ENCODE measurements at places on chromosomes 16 and 17.

DNA sequence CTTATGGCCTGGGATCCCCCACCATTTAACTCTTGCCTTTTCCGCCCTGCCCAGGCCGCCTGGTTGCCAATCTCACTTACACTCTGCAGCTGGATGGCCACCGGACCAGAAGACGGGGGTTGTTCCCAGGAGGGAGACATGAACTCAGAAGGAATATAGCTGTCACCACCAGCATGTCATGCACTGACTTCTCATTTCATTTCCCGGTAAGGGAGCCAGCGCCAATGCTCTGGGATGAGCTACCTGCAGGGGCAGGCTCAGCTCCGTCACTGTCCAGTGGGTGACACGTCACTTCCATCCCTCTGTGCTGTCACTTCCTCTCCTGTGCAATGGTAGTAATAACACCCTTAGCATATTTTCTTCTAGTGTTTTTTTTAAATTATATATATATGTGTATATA lies 26.7 kb downstream of the ITGAL start:
- DNase-seq, result no peak

GRCh38 chr17:19018600-19018950 lies 14.0 kb upstream of the FAM83G start:
- DNase-seq, result no peak

DNA sequence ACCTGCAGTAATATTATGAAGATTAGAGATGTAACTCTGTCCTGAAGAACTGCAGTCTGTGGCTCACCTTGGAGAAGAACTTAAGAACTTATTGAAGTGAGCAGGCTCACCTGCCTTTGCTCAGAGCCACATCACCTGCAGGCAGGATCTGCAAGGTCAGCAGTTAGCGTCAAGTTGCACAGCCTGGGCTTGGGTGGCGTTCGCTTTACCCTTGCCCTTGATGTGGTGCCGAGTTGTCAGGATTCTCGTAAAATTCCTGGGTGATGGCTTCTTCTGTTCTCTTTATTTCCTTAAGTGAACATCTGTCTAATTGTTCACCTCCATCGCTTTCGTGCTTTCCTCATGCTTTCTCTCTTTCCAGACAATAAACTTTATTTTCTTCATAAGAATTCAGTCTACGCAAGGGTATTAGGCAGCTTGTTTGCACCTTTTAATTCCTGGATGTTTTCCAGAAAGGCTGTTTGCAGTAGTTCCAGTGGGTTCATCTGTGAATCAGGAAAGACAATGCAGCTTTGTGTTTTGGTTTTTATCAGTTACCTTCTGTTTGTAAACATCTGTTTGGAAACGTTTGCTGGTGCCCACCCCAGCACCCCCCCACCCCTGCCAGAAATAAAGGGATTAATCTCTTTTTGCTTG lies 254.3 kb downstream of the WWOX start:
- DNase-seq, result no peak

DNA sequence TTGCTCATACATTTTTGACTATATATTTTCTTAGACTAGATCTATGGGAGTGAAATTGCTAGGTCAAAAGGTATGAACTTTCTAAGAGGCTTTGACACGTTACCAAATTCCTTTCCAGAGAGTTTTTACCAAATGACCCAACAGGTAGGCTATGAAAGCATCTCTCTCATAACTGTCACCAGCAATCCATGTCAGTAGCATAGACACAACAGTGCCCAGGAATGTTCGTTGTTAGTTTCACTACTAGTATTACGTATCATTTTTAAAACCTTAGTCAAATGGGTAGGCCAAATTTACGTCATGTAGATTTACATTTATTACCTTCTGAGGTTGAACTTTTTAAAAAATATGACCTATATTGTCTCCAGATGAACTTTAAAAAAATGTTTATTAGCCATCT lies 66.8 kb downstream of the MARCHF10 start:
- DNase-seq, result no peak

- DNase-seq, result no peak
Observed at GRCh38 chr16:88438084-88438870, 14.8 kb upstream of the ZFPM1 start.

DNA sequence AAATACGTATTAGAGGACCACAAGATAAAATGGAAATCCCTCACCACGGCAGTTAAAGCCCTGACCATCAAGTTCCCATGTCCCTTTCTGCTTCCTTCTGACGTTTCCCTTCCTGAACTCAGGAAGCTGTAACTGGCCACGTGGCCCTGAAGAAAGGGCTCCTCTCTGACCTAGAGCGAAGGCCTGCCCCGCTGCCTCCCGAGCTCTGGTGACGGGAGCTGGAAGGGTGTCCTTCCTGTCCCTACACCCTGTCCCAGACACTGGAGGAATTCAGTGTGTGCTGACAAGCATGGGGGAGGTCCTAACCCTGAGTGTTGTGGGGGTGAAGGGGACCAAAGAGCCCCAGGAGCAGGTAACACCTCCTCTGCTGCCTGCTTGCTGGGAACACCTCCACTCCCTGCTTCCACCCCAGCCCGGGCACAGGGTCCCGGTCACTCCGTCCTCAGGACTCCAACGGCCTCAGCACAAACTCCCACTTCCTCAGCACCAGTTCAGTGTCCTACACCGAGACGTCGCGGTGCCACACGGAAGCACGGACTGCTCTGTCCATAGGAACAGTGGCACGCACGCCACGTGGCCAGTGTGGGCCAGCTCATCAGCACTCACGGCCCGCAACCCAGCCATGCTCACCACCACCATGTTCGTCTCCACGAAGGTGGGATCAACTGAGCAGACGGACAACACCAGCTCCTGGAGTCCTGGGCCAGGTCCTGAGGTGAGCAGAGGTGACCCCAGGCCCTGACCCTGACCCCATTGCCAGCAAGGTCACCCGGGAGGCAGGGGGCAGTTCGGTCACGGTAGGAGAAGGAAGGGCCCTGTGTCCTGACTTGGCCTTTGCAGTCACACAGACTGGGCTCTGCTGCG lies 16.9 kb downstream of the TMEM235 start:
- no peak for DNase-seq

DNA sequence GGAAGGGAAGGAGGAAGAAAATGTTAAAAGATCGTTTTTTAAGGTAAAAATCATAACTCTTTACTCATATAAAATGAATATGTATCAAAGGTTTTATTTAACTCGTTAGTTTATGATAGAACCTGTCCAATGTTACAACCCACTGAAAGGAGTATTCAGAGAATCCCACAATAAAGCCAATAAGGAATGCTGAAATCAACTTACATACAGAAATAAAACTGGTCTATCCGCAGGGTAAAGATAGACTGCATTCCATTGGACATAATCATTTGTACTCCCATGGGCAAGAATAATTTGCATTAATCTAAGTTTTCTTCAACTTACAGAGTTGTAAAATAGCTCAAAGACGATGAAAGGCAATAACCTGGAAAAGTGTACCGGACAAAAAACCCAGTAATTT lies 17.9 kb upstream of the BEAN1 start:
- DNase-seq, result no peak

DNA sequence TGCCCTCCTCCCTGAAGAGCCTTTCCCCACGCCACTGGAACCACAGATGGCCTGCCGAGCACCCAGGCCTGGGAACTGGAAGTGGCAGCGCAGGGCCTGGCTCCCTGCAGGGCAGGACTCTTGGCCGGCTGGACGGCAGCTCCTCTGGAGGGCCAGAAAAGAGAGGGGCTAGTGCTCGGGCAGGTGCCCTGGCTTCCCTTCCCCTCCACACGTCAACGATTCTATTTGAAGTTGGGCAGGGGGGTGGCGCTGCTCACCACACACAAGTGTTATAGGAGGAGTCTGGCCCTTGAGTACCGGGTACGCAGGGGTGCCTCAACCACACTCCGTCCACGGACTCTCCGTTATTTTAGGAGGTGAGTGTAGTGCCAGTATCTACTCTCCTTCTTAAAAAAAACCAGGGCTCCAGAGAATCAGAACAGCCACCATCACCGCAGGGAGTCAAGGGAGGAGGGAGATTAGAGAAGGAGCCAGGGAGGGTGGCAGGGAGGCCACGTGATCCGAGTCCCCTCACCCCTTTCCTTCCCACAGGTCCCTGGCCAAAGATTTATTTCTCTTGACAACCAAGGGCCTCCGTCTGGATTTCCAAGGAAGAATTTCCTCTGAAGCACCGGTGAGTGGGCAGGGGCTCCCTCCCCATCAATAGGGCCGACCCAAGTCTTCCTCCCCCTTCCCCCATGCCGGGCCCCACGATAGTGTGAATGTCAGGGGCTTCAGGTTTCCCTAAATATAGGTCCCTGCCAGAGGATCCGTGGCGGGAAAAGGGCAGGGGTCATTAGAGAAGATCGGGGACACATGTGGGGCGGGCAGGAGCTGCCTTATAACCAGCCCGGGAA lies 1.4 kb upstream of the ALDOA start:
- peak; percentile 51 for DNase-seq

- DNase-seq, result no peak
Observed at GRCh38 chr17:55693254-55694216, 29.1 kb downstream of the TMEM100 start.

DNA sequence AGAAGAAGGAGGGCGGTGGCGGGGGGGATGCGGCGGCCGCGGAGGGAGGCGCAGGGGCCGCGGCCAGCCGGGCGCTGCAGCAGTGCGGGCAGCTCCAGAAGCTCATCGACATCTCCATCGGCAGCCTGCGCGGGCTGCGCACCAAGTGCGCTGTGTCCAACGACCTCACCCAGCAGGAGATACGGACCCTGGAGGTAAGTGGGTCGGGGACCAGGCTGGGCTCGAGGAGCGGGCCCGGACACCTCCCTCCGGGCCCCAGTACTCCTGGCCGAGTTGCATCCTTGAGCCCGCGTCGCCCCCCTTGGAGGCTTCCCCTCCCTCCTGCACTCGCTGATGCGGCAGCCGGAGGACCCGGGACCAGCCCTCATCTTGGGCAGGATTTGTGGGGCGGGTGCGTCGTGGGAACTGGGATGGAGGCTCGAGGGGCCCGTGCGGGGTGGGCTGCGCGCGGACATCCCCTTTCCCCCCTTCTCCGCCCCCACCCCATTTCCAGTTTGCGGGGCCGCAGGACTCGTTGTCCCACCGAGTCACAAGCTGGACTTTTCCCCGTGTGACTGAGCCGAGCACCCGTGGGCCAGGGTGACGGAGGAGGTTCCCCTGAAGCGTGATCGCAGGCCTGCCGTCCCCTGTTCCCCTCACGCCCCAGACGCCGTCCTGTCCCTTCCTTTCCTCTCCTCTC lies 572 bp downstream of the KSR1 start:
- no peak for DNase-seq

DNA sequence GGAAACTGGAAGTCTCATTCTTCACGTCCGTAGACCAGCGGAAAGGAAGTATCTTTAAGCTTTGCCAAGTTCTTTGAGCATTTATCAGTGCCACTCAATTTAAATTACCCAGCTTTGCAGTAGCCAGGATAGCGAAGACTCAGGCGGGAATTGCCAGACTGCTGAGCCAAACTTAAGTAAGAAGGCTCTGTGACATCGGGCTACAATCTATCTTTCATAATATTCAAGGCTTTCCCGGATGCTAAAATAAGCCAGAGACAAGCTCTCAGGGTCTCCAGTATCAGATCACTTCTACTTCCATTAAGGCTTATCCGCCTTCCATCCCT lies 436 bp upstream of the BRIP1 start:
- no peak for DNase-seq

DNA sequence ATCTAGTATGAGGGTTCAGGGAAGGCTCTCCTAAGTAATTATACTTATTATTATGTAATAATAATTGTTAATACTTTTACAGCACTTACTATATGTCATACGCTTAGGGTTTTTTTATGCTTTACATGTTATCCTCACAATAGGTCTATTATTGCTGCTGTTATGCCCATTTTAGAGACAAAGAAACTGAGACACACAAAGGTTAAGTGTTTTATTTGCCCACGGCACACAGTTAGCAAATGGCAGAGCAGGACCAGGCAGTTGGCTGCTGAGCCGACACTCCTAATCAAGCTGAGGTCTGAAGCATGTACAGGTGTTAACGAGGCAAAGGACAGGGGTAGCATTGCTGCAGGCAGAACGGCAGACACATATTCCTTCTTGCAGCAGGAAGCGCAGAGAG lies 443.5 kb downstream of the GRIN2A start:
- no peak for DNase-seq

DNA sequence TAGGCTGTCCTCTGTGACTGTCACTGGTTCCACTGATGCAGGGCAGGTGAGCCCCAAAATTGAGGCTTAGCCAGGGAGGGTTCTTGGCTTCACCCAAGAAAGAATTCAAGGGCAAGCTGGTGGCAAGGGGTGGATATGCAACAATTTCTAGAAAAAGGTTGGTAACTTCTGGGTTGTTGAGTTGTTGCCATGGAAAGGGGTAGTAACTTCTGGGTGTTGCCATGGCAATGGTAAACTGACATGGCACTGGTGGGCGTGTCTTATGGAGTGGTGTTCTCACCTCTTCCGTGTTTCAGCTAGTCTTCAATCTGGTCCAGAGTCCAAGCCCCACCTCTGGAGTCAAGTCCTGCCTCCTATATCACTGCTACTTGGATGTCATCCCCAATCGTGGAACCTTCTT lies 9.5 kb upstream of the GUCY2D start:
- no peak for DNase-seq

- no peak for DNase-seq
Observed at GRCh38 chr16:30777591-30778297, 9.3 kb downstream of the ZNF629 start.

DNA sequence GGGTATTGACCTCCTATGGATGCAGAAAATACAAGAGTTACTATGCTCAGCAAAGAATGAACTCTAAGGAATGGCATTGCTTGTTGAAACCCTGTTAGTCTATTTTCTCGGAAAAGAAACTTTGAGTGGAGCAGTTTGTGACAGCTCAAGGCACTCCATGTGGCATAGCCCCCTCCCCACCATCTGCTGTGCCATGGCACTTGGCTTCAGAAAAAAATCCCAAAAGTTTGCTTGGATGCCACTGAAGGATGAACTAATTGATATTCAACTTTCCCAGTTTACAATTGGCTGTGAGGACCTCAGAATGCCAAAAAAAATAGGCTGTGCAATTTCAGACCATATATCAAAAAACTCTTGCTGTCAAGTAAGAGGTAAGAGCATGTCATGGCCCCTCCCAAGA lies 1.8 kb downstream of the KRT31 start:
- no peak for DNase-seq

- no peak for DNase-seq
Observed at GRCh38 chr17:49110509-49110908, 22.1 kb upstream of the B4GALNT2 start.

DNA sequence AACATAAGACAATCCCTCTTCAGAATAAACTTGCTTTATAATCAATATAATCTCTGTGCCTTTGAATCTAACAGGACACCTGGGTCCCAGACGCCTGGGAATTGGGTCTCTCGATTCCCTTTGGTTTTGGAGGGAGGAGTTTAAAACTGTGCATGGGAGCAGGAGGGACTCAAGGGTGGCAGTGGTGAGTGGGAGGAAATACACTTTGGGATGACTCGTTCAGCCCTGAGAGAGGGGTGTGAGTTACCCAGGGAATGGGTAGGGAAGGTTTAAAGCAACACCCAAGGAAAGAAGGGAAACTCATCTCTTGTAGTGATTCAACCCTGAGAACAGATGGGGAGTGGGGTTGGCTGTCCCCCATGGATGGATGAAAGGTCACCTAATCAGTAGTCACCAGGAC lies 1.6 kb downstream of the RANGRF start:
- DNase-seq, result no peak

DNA sequence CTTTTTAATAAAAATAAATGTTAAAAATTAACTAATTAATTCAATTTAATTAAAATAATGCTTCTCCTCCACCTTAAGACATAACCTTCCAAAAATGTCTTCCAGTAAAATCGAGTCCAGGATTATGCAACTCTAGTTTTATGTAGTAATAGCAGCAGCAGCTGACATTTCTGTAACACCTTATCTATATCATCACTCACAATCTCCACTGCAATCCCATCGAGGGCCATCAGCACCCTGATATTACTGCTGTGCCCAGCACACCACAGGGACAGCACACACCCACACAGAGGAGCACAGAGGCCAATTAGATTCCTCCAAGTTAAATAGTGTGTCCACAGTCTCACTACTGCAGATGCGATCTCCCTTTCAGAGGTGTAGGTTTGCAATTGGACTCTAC lies 2.9 kb downstream of the RPH3AL start:
- no peak for DNase-seq

Data from stimulated activated naive CD4-positive, alpha-beta T cell (primary cell).